ENCODE measurements at places on chromosomes 2 and 18. TPM values are rescaled to one million over a fixed set of nuclear protein-coding genes. Genes with fewer than 3 reads are reported as not detected.

The SERPINB4 gene
- total RNA-seq: not detected

The BUB1 gene
- total RNA-seq: 64.7 TPM

The CROCC2 gene
- total RNA-seq: not detected

The AMER3 gene
- 0.09 TPM for total RNA-seq

GRCh38 chr18:8703092-8703709 lies 2.2 kb upstream of the MTCL1 start:
- ATAC-seq: no peak

DNA sequence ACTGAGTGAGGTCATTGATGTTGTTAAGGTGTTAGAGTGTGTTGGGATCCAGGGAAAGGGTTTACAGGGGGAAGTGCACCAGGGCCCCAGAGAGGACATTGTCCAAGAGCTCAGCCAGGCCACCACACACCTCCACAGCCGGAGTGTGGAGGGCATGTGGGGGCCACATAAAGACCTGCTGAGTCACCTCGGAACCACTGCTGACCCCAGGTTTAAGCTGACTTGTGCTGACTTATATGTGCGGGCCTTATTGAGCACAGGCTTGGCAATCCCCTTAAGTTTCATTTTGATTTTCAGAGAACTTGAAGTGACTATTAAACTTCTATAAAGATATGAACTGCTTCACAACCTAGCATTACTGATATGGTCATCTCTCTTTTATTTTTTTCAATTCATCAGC lies 166.2 kb upstream of the MAP3K20 start:
- ATAC-seq: no peak

DNA sequence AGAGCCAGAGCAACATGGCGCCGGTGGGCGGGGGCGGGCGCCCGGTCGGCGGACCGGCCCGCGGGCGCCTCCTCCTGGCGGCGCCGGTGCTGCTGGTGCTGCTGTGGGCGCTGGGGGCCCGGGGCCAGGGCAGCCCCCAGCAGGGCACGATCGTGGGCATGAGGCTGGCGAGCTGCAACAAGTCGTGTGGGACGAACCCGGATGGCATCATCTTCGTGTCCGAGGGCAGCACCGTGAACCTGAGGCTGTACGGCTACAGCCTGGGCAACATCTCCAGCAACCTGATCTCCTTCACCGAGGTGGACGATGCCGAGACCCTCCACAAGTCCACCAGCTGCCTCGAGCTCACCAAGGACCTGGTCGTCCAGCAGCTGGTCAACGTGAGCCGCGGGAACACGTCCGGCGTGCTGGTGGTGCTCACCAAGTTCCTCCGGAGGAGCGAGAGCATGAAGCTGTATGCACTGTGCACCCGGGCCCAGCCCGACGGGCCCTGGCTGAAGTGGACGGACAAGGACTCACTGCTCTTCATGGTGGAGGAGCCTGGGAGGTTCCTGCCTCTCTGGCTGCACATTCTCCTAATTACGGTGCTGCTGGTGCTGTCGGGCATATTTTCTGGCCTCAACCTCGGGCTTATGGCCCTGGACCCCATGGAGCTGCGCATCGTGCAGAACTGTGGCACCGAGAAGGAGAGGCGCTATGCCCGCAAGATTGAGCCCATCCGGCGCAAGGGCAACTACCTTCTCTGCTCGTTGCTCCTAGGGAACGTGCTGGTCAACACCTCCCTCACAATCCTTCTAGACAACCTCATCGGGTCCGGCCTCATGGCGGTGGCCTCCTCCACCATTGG lies 507 bp downstream of the CNNM4 start:
- ATAC-seq: no peak

- no peak for ATAC-seq
Observed at GRCh38 chr18:30632071-30632698, 410.4 kb downstream of the DSC3 start.

DNA sequence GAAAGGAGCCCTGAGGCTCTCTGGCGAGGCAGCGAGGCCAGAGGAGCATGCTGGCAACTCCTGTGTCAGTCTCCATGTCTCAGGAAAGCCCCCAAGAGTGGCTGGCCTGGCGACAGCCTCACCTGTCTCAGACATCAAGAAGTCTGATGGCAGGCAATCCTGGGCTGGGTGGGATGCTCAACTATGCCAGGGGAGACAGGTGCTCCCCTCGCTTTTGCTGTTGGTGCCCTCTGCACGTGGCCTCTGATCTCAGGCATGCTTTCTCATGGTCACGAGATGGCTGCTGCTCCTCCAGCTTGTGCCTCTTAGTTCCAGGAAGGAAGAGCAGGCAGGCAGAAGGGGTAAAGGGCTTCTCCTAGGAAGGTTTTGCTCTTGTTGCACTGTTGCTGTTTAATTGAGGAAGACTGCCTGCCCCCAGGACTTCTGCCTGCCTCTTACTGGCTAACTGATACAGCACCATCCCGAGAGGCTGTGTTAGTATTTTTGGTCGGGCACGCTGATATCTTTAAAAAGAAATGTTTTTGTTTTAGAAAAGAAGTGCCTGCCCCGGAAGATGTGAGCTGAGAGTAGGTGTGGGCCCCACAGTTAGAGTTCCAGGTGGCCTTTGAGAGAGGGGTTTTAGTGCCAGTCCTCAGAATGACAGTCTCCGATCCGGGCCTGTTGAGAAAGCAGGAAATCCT lies 344.8 kb upstream of the HS6ST1 start:
- ATAC-seq: no peak

DNA sequence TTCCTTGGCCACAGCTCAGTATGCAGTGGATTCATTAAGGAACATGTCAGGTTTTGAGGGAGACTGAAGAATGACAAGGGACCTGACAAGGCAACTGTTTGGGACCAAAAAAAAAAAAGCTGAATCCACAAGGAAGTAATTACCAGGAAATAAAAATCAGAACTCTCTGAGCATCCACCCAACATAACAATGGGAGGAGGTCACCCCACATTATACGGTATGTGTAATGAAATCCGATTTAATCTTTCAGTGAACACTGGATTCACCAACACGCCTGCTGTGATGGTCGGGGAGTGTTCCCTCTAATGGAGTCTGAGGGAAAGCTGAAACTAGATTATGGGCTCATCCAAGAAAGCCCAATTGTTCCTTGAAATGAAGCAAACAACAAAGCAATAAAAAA lies 329.3 kb downstream of the ETAA1 start:
- ATAC-seq: peak; percentile 44

The SGPP2 gene
- total RNA-seq: 0.55 TPM

GRCh38 chr18:8229787-8230186 lies 379.4 kb upstream of the RAB12 start:
- ATAC-seq: no peak

- no peak for ATAC-seq
Observed at GRCh38 chr2:213122725-213123124, 28.7 kb downstream of the IKZF2 start.

The ARHGAP15 gene
- 0.29 TPM for total RNA-seq

DNA sequence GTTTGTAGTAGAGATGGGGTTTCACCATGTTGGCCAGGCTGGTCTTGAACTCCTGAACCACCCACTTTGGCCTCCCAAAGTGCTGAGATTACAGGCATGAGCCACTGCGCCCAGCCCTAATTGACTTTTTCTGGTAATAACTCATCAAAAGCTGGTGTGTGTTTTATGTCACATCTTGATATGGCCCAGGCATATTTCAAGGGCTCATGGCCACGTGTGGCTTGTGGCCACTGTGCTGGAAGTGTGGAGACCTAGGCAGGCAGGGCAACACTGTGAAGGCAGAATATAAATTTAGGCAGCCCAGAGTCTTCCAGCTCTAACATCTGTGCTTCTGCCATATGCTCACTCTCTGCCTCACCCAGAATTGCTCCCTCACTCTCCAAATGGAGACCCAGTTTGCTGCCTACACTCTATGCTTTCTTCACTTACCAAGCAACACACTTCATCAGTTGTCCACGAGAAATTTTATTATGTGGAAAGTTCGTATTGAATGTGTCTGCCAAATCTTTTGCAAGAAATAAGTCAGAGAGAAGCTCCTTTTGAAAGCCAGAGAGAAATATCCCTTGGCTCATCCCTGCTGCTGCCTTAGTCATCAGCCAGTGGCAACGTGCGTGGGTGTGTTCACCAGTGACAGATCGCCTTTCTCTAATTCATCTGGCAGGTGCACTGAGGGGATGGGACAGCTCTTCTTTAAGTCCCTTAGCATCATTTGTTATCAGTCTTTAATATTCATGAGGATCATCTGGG lies 129.4 kb upstream of the CXCR4 start:
- ATAC-seq: peak; percentile 54

The OTOS gene
- not detected for total RNA-seq

- ATAC-seq: no peak
Observed at GRCh38 chr2:36785179-36785795, 88.8 kb downstream of the VIT start.

- no peak for ATAC-seq
Observed at GRCh38 chr2:203600286-203600685, 65.2 kb upstream of the RAPH1 start.

GRCh38 chr2:166499281-166499680 lies 5.2 kb upstream of the SCN7A start:
- ATAC-seq: peak; percentile 28

The STAM2 gene
- 18.7 TPM for total RNA-seq

- no peak for ATAC-seq
Observed at GRCh38 chr2:75603477-75603876, 42.7 kb upstream of the EVA1A start.

DNA sequence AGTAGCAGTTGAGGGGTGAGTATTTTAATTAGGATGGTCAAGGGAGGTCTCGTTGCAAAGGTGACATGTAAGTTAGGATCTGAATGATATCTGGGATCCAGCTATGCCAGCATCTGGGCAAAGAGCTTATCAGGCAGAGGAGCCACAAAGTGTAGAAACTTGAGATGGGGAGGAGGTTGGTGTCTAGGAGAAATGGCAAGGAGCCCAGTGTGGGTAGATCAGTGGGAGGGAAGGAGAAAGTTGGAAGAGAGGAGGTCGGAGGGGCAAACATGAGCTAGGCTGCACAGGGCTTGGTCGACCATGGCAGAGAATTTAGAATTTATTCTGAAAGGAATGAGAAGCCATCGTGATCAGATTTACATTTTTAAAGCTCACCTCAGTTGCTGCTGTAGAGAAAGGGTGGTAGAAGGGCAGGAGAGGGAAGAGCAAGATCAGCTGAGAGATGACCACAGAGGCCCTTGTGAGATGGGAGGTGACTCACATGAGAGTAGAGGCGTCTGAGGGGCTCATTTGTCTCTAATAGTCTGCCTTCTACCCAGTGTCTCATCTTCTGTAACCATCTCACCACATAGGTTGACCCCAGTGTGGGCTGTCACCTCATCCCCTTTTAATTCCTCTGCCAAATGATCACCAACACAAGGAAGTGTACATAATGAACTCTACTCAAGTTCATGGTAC lies 170.0 kb downstream of the ETAA1 start:
- no peak for ATAC-seq

DNA sequence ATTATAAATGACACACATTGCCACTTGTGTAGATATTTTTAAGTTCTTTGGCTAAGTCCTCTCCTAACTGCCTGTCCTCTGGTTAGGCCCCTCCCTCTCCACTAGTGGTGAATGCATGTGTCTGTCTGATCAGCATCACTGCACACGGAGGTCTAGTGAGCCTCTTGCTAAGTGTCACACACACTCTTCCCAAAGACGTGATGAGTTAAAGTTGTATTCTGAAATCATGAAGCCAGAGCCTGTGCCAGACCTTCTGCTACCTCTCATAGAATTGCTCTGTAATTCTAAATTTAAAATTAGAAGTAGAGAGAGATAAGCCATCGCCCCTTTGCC lies 41.3 kb downstream of the RALB start:
- ATAC-seq: no peak

The ADCYAP1 gene
- 1.1 TPM for total RNA-seq

DNA sequence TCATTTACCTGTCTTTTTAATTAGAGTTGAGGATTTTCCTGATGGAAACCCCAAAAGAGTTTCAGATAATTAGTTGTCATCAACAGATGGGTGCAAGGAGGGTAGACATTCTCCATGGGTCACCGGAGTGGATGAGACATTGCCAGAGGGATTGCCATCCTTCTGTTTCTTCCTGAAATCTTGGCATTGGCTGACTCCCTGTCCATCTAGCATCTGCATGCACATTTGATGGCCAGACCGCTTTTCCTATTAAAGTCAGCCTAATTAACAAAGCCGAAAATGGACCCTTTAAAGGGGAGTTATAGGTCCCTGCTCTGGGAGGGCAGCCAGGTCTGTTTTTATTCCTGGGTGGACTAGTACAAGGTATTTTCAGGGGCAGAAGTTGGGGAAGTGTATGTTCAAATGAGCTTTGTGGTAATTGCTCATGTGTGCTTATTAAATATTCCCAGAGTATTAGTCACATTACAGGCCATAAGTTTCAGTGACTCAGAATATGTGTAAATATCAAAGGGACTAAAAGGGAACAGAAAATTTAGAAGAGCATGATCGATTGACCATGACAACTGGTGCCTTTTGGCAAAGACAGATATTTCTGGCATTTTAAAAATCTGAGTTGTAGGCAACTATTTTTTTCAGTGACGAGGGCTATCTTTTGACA lies 209.8 kb downstream of the PHLPP1 start:
- ATAC-seq: no peak

The FSHR gene
- total RNA-seq: 1.6 TPM

Data from motor neuron (in vitro differentiated cells).